ENCODE measurements at places on chromosomes 6 and 20.

GRCh38 chr6:137121401-137121997, 51.9 kb downstream of the IL22RA2 start:
- DNase-seq, result no peak

- DNase-seq, result no peak
Measured at GRCh38 chr6:133223452-133224029, 17.6 kb upstream of the EYA4 start.

- no peak for DNase-seq
Measured at GRCh38 chr6:117711369-117711768, 36.1 kb downstream of the NUS1 start.

- DNase-seq, result no peak
Measured at GRCh38 chr6:149897855-149898744, at the start of gene RAET1E. Gene RAET1E (minus strand): TSS chr6:149898113. CDS start chr6:149890901, 7,212 bp downstream.

GRCh38 chr6:129069006-129069405, 186.1 kb downstream of the LAMA2 start:
- no peak for DNase-seq

DNA sequence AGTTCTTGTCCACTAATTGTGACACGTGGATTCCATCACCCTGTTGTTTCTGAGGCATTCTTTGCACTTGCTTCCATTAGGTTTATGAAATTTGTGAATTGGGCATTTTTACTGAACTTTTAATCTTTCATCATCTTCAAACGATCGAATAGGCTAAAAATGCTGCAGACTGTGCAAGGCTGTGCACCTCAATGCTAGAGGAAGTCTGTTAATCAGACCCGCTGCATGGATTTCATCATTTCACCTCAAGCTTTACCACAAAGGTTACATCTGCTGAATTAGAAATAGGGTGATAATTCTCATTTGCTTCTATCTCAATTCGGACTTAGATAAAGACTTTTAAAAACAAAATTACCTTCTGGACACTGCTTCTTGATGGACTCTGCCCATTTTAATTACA, 27.8 kb upstream of the F13A1 start:
- DNase-seq, result no peak

GRCh38 chr20:34824452-34824805, 1.0 kb downstream of the NCOA6 start:
- peak; percentile 52 for DNase-seq

DNA sequence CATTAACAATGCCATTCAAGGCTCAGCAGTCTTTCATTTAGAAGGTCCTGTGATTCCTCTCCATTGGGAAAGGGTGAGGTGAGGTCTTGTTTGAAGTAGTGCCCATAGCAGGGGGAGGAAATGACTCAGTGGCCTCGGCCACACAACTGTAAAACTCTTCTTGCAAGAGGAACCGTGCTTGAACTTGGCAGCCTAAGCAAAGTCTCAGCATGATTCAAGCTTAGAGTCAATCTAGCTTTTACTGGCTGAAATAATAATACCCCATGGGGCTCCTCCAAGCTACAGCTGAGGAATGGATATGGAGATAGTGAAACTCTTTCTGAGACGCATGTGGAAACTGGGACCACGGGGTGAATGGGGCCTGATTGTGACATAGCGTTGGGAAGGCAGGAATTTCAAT, 428.2 kb downstream of the BMP2 start:
- DNase-seq, result no peak

DNA sequence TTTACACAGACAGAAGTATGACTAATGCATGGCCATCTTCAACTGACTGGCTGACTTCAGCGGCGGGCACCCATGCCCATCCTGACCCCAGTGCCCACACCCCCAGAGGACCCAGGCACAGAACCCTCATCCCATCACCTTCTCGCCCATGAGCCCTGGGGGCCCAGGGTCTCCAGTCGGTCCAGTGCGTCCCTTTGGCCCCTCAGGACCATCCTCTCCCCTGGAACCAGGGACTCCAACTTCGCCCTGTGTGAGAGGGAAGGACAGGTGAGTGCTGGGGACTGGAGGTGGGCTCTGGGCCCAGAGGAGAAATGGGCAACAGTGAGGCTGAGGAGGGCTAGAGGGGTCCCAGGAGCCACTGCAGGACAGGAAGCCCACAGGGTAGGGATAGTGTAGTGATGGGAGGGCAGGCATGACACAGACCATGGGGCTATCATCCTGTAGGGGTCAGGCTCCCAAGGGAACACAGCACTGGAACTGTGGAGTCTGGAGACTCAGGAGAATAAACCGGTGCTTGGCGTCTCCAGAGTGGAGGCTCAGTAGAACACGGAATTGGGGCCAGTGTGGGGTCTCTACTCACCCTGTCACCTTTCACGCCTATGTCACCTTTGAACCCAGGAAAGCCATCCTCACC, 16.7 kb downstream of the COL11A2 start:
- no peak for DNase-seq

GRCh38 chr6:162226803-162227202, 500.8 kb downstream of the PRKN start:
- no peak for DNase-seq

DNA sequence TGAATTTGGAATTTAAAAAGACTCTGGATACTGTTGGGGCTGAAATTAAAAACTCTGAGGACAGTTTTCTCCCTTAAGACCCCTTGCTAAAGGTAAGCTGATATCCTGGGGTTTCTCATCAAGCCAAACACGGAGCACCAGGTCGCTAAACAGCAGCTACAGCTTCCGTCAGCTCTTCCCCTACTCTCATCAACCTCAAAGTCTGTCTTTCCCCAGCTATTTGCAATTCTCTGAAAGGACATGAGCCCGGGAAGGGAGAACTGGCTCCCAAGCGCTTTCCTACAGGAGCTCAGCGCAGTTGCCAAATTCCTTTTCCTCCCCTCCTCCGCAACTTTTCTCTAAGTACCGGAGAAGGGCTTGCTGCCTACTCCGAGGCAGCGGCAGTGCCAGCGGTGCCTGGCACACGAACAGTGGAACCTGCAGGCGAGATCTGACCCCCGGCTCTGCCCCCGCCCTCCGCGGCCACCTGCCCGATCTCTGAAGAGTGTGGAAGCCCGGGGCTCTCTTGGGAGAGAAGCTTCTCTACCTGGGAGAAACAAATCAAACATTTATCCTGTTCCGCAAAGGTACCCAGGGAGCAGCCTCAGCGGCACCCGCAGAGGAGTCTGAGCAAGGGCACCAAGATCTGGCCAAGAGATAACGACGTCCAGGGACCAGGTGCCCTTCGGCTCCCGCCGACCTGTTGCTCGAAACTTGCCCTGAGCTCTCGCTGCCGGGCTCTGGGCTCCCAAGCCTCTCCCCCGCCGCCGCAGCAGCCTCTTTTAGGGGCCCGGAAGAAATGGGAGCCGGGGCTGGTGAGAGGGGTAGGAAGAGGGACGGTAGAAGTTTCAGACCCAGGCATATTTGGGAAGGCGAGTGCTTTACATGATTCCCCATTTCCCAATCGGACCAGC, 2.2 kb downstream of the CBLN4 start:
- DNase-seq, result no peak

DNA sequence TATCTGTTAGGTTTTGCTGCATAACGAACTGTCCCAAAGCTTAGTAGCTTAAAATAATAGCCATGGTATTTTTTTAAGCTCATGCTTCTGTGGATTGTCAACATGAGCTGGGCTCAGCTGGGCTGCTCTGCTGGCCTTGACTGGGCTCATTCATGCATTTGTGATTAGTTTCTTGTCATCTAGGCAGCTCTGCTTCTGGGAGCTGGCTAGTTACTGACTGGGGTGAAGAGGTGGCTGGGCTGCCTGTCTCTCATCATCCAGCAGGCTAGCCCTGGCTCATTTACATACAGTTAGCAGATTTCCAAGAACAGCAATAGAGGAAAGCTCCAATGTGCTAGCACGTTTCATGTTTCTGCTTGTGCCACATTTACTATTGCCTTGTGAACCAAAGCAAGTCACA, 165.1 kb upstream of the PCSK2 start:
- DNase-seq, result no peak

- DNase-seq, result no peak
Measured at GRCh38 chr6:91813641-91814040, 1226.8 kb upstream of the MAP3K7 start.

DNA sequence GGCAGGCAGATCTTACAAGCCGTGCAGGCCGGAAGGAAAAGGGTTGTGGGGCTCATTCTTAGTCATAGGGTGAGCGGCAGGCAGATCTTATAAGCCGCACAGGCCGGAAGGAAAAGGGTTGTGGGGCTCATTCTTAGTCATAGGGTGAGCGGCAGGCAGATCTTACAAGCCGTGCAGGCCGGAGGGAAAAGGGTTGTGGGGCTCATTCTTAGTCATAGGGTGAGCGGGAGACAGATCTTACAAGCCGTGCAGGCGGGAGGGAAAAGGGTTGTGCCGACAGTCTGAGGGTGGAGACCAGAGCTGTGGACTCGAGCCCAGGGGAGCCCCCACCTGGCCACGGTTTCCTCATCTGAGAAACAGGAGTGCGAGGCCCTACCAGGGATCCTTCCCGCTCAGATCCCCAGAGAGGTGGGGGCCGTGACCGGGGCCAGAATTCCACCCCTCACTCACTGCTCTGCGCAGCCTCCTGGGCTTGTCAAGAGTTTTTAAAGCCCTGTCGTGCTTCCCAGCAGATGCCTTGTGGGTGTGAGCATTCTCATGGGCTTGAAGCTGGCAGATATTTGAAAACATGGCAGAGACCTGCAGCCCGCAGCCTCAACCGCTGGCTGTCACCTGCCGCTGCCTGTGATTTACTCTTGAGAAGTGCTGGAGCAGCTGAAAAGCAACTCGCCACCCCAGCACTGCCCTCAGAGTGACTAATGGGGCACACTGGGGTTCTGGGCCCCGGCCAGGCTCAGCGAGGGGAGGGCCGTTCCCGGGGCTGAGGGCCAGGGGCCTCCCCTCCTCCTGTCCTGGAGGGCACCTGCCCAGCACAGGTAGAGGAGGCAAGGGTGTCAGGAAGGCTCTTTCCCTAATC, 31.9 kb downstream of the NTSR1 start:
- DNase-seq, result peak; percentile 58

GRCh38 chr6:133983099-133983939, 30.3 kb downstream of the TBPL1 start:
- DNase-seq, result peak; percentile 95

GRCh38 chr6:3594201-3594600, 137.4 kb upstream of the SLC22A23 start:
- DNase-seq, result no peak

- DNase-seq, result no peak
Measured at GRCh38 chr20:38083338-38084048, 49.9 kb downstream of the RPRD1B start.

- DNase-seq, result no peak
Measured at GRCh38 chr6:56491606-56492328, 150.9 kb downstream of the DST start.

- DNase-seq, result no peak
Measured at GRCh38 chr20:53565254-53565653, 28.4 kb downstream of the ZNF217 start.

DNA sequence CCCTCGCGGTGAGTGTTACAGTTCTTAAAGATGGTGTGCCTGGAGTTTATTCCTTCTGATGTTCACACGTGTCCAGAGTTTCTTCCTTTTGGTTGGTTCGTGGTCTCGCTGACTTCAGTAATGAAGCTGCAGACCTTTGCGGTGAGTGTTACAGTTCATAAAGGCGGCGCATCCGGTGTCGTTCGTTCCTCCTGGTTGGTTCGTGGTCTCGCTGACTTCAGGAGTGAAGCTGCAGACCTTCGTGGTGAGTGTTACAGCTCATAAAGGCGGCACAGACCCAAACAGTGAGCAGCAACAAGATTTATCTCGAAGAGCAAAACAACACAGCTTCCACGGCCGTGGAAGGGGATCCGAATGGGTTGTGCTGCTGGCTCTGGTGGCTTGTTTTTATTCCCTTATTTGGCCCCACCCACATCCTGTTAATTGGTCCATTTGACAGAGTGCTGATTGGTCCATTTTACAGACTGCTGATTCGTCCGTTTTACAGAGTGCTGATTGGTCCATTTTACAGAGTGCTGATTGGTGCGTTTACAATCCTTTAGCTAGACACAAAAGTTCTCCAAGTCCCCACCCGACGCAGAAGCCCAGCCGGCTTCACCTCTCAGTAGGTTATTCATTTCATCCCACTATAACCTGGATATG, 48.2 kb upstream of the ARG1 start:
- DNase-seq, result no peak

- no peak for DNase-seq
Measured at GRCh38 chr6:17940151-17940792, 47.2 kb downstream of the KIF13A start.

- DNase-seq, result no peak
Measured at GRCh38 chr20:7333841-7334240, 566.4 kb downstream of the BMP2 start.

DNA sequence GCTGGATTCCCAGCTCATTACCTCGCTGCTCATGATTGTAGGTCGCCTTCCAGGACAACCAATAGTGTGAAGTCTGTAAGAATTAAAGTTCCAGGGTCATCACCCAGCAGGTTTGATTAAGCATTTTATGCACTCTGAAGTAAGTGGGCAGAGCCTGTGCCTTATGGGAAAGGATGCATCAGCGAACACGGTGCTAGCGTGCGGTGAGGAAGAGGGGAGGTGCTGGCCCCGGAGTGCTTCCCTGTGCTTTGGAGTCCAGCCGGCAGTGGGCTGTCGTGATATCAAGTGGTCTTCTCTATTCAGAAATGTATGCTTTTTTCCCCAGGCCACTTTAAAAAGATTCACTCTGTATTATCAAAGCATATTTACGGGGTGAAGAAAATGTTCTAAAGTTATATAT, 16.0 kb downstream of the DUSP22 start:
- no peak for DNase-seq

- no peak for DNase-seq
Measured at GRCh38 chr6:3697609-3698008, 53.9 kb downstream of the PXDC1 start.

DNA sequence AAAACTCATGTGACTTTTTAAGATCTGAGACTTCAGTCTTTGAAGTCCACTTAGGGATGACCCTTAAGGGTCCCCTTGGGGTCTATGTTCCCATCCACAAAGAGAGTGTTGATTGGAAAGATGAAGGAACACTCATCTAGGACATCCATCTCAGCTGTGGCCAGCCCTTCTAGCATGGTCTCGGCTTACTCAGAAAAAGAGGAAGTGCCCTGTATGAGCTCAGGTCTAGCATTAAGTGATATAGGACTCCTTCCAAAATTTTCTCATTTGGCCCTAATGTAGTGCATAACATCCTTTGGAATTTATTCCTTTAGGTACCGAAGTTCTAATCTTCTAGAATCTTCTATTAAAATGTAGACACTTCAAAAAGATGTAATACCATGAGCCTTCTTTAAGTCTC, 77.4 kb downstream of the NDUFAF5 start:
- DNase-seq, result no peak

- no peak for DNase-seq
Measured at GRCh38 chr6:109117346-109118035, 22.2 kb downstream of the CEP57L1 start.

- DNase-seq, result no peak
Measured at GRCh38 chr6:120096696-120097260, 747.2 kb upstream of the MAN1A1 start.

- DNase-seq, result no peak
Measured at GRCh38 chr6:52745764-52746201, 17.5 kb downstream of the GSTA2 start.

- no peak for DNase-seq
Measured at GRCh38 chr6:84582997-84583396, 181.4 kb downstream of the TBX18 start.

GRCh38 chr6:68730291-68731054, 95.4 kb downstream of the ADGRB3 start:
- DNase-seq, result no peak
